ENCODE measurements at places on chromosomes 13 and 19.
A peak's percentile ranks its signal among the peaks of the same experiment; 100 is the strongest.

DNA sequence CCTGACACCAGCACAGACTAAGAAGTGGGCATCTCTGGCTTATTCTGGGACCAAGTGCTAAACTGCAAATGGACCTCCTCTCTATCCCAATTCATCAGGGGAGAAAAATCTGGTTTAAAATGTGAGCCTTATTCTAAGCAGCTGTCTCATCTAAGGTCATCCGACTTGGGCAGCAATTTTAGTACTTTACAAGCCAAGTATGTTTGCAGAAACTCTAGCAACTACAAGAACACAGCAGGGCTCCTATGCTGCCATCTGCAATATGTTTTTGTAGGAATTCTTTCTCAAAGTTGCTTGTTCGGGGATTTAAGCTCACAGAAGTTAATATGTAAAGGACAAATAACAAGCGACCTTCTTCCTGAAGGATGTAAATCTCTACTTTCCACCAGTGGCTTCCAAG, 113.1 kb downstream of the FOXO1 start:
- DNase-seq: no peak

GRCh38 chr19:40673397-40673796, 17.1 kb downstream of the NUMBL start:
- no peak for DNase-seq

DNA sequence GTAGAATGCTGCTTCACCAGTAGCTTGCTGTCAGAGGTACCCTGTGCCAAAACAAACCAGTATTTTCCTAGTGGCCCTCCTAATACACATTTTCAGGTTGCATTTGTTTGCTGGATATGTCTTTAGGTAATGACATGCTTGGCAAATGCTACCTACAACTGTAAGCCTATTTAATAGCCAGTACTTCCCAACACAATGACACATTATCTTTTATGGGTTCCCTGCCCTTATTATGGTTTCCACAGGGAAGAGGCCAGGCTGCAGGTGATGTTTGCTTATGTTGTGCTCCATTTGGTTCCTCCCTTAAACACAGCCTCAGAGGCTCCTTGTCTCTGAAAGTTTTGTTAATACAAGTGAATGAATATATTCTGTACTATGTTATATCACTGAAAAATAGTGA, 24.7 kb downstream of the FRY start:
- DNase-seq: no peak

DNA sequence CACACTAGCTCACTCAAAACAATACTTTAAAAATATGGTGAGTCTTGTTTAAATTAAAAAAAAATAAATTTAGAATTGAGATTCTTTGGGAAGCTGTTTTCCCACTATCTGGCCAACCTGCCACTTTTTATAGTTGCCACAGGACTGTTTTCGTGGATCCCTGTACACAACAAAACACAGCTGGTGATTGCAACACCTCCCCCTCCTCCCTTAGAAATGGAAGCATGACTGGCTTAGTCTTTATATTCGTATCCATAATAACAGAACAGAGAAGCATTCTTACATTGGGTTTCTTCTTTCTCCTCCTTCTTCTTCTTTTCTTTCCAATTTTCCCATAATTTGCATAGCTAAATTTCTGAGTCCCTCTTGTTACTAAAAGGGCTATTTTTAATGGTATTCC, 79.5 kb upstream of the GJB6 start:
- no peak for DNase-seq

GRCh38 chr19:38655148-38655824, 7.8 kb downstream of the ACTN4 start:
- DNase-seq: peak; percentile 43

- no peak for DNase-seq
These were observed 108.3 kb upstream of the FRY start for GRCh38 chr13:31923134-31923763.

DNA sequence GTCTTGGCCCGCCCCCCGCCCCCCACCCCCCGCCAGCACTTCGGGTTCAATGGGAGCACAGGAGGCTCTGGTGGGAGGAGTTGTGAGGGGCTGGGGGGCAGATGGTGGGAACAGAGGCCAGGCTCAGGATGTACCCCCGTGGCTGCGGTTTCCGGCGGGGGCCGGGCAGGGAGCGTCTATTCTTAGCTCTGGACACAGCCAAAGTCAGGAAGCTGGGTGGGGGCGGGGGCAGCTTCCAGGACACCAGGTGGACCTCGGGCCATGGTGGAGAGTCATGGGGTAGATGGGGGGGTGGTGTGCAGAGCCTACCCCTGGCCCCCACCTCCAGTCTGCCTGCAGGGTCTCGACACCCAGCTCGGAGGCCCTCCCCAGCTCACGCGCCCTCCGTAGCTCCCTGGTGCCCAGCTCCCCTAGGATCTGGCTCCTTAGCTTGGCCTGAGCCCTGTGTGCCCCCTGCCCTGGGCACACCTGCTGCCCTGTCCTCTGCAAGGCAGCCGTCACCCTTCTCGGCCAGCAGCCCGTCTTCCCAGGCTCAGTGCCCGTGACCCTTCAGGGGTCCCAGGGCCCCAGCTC, 2.2 kb upstream of the TBXA2R start:
- no peak for DNase-seq

- DNase-seq: no peak
These were observed 1.5 kb downstream of the KCNN1 start for GRCh38 chr19:17968362-17968761.

- DNase-seq: no peak
These were observed 4.7 kb downstream of the IFT88 start for GRCh38 chr13:20571676-20572075.

DNA sequence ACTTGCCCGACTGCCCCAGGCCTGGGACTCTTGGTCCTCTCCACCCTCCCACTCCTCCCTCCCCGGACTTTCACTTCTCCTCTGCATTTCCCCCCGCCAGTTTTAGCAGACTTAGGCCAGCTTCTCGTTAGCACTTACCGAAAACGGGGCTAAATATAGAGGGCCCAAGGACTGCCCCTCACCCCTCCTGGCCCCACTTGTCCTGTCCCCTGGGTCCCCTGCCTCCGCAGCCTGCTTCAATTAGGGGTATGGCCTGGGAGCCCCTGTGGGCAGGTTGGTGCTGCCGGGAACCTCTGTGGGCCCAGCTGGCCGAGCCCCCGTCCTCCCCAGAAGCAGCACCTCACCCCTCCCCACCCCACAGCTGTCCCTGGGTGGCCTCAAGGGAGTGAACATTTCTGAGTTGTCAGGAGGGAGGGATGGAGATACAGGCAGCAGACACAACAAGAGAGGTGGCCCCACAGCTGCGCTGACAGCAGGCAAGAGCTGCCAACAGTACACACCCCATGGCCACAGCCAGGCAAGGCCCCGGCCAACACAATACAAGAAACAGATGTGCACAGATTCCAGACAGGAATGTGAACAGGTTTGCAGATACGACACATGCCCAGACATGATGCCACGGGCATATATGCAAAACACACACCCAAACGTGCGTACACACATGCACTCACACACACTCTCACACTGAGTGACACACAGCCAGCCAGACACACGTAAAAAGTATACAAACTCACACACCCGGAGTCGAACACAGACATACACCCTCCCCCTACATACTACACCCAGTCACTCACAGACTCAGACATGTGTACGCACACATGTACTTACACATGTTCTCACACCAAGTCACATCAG, 2.6 kb downstream of the POU2F2 start:
- no peak for DNase-seq

- DNase-seq: no peak
These were observed 10.5 kb upstream of the APOC4 start for GRCh38 chr19:44931541-44931940.

- DNase-seq: peak; percentile 79
These were observed 14.5 kb downstream of the FFAR2 start for GRCh38 chr19:35462476-35462953.

- no peak for DNase-seq
These were observed 25.1 kb downstream of the AP1M1 start for GRCh38 chr19:16222806-16223205.

GRCh38 chr13:21039097-21039800, 22.1 kb downstream of the LATS2 start:
- DNase-seq: no peak

GRCh38 chr13:73222627-73223305, 164.0 kb downstream of the KLF5 start:
- no peak for DNase-seq

- no peak for DNase-seq
These were observed 454.5 kb downstream of the IRS2 start for GRCh38 chr13:109331898-109332297.

- DNase-seq: no peak
These were observed 145.5 kb upstream of the MAB21L1 start for GRCh38 chr13:35621989-35622388.

DNA sequence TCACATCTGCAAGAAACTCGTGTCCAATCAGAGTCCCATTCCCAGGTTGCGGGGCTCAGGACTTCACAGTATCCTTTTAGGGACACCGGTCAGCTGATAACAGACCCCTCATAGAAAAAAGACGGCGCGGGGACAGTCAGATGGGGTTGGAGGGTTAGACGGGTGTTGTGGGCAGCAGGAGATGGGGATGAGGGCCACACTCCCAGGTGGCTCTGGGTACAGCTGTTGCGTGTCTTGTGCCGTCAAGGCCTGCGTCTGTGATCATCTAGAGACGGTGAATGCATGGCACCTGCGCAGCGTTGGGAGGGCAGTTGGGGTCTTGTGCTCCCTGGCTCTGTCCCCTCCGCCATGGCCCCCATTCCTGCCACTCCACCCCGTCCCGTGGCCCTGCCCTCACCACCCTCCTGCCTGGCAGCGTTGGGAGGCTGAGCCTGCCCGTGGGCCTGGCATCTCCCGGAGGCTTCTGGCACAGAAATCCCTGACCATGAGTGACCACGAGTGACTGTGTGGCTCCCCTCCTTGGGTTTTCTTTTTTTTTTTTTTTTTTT, 14.0 kb upstream of the TEKTIP1 start:
- DNase-seq: no peak

DNA sequence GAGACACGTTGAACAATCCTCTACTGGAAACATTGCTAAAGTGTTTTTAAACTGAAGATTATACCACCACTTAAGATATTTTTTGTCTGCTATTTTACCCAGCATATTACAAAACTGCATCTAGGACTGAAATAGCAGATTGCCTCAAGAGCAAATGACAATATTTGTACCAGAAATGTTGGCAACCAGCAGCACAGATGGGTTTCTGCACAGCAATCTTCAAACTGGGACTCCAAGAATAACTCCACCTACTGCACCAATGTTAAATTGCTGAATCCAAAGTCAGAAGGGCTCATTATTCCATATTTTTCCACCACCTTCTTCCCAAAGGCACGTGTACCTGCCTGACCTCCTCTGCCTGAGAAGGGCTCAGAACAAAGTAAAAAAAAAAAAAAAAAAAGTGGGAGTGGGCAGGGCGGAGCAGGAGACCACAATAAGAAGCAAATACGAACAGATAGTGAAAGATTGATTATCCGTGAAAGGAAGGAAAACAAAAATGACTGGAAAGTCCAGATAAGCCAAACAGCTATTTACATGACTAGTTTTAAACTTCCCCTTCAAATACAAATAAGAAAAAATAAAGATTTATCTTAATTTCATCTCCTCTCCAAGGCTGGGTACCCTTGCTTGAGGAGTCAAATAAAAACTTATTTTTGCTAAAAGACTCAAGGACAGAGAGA, 79.4 kb downstream of the FOXO1 start:
- DNase-seq: no peak

- no peak for DNase-seq
These were observed 772 bp downstream of the GPC6 start for GRCh38 chr13:93227280-93227877.

DNA sequence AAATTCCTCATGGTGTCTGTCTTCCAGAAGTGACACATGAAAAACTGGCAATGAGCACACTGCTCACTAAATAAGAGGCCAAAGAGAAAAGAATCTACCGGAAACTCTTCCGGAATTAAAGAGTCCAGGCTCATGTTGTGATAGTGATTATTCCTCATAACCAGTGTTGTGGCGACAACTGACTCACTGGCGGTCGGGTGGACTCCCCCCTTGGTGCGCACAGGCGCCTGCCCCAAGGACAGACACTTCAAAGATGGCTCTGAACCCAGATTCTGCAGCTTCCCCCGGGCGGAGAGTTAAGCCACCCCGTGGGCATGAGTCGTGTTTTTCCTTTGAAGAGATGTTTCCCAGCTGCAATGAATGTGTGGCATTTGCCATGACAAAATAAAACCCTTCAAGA, 10.3 kb downstream of the IL17D start:
- DNase-seq: no peak

GRCh38 chr19:2329501-2329916, 1.0 kb downstream of the SPPL2B start:
- no peak for DNase-seq

Measured in activated CD4-positive, alpha-beta T cell treated with anti-CD3 and anti-CD28 coated beads, Interleukin-2, amount 10 ng/mL, durations not matched to agents 7 days and 5 days (primary cell).